Right renal cortex interstitium (tissue), 3 donors: ENCODE measurements at places on chromosomes 5 and 9. TPM values are rescaled to one million over a fixed set of nuclear protein-coding genes. Genes with fewer than 3 reads are reported as not detected.

GRCh38 chr9:110619831-110620230, 40.3 kb upstream of the SVEP1 start:
- DNase-seq: no peak

GRCh38 chr9:22337261-22337660, 109.4 kb upstream of the DMRTA1 start:
- no peak for DNase-seq

GRCh38 chr5:55847837-55848236, 3.3 kb upstream of the IL31RA start:
- DNase-seq: no peak

DNA sequence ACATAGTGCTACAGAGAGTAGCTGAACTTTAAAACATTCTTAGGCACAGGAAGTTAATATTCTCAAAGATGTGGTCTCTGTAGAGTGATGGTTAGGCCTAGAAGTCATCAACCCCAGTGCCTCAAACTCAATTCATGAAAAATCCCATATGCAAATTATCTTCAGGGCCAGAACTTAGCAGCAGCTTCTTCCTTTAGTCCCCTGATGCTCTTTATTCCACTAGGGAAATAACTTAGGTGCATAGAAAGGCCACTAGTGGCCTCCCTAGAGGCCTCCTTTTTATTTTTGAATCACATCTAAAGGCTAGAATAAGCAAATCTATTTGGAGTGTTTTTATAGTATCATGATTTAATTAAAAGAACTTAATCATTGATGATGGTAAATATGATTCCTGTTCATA, 88.3 kb downstream of the GIN1 start:
- no peak for DNase-seq

- no peak for DNase-seq
Measured at GRCh38 chr5:151264113-151264512, 11.1 kb downstream of the GM2A start.

DNA sequence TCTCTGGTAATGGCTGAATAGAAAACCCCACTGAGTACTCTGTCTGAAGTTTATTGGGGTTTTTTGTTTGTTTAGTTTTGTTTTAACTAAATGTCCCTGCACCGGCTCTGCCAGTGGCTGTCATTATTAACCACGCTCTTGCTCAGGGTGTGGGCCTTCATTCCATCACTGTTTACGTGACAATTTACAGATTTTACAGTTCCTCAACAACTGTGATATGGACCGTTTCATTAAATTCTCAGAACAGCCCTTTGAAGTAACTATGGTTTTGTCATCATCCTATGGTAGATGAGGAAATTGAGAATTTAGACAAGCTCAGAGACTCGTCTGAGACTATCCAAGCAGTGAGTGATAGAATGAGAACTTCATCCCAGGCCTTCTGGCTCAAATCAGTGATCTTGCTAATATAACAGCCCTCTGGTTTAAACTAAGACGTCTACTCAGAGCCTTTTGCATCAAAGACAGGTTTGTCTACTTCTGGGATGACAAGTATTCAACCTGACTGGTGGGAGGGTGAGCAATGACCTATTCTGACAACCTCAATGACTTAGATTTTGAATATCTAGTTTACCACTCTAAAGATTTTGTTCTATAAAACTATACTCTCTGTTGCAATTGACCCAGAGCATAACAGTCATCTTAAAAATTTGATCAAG, 77.3 kb upstream of the MAP3K1 start:
- no peak for DNase-seq

DNA sequence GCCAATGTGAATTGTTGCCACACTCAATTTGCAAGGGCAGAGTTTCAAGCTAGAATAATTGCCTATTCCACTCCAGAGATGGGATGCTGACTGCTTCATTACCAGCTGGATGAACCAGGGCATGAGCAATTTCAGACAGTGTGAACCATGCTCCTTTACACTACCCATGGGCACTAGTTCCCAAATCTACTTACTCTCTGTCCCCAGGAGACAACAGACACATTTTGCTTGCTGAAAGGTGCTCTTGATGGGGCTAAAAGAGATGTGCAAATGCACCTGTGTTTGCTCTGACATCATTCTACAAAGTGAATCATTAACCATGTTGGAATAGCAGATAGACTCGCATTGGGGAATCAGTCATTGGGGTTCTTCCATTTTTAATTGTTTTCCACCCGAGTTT, 522.3 kb upstream of the NUDT12 start:
- DNase-seq: no peak

DNA sequence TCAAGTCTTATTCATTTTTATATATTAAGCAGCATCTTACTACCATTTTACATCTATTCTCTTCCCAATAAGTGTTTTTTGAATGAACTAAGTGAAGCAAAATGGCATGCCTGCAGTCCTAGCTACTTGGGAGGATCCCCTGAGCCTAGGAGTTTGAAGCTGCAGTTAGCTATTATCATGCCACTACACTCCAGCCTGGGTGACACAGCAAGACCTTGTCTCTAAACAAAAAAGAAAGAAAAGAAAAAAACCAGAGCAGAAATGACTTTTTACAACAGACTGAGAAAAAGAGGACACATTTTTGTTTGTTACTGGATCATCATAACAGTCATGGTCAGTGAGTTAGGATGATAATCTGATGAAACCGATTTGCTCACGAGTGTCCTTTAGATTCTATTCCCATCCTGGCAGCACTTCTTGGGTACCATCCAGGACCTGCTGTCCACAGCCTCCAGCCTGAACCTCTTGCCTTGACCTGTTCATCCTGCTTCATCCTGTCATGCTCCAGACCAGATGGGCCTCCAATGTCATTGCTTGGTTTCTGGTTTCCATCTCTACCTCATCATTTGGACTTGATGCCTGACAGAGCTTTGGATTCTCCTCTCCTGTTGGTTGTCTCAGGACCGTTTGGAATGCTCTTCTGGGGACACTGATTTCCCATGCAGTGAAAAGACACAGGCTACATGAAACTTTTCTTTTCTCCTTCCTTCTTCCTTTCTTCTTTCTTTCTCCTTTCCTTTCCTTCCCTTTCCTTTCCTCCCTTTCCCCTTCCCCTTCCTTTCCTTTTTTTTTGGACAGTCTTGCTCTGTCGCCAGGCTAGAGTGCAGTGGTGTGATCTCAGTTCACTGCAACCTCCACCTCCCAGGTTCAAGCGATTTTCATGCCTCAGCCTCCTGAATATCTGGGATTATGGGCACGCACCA, 50.1 kb upstream of the GLRX start:
- no peak for DNase-seq

DNA sequence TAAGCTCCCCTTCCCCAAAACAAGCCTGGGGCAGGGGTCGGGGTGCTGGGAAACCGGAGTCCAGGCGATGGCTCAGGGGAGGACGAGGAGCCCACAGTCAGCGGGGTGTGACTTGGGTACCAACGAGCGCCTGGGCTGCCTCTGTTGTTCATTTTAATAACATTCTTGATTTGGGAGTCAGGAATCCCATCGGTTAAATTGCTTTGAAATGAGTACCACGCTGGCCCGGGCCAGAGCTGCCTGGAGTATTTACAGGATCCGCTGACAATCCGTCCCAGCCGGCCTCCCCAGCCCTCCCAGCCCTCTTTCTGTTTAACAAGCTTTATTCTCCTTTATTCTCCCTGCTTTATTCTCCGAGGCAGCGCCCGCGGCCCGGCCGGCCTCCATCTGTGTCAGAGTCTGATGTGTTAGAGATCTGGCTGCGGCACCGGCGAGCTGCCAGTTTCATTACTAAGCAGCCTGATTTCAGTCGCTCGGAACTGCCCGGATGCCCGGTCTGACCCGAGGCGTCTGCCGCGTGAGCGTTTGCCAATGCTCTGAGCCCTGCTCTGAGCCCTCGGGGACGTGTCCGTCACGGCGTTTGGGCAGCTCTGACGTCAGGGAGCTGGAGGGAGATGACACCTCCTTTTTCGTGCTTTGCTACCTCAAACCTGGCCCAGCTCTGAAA, 16.5 kb upstream of the QRFP start:
- DNase-seq: peak; percentile 67

DNA sequence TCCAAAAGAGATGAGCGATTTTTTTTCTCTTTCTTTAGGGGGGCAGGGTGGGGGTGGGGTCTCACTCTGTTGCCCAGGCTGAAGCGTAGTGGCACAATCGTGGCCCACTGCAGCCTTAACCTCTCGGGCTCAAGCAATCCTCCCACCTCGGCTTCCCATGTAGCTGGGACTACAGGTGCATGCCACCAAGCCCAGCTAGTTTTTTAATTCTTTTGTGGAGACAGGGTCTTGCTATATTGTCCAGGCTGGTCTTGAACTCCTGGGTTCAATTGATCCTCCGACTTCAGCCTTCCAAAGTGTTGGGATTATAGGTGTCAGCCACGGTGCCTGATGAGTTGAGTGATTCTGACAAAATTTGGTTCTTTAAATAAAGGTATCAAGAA, 127.0 kb downstream of the ARRDC3 start:
- DNase-seq: no peak

DNA sequence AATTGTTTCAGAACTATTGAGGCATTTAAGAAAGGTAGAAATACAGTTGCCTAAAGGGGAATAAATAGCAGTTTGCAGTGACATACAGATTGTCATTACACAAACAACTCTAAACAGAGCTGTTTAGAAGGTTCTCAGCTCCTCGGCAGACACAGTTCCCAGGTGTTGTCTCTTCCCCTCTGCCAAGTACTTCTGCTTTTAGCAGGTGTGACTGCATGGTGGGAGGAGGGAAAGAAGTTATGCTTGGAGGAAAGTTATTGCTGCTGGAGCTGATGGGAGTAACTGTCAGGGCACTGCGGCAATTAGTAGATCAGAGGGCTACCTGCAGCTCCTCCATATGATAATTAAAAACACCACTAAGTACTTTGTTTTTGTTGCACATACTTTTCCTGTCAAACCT, 14.5 kb downstream of the EDIL3 start:
- DNase-seq: no peak

GRCh38 chr5:123916345-123917121, 404.6 kb downstream of the CSNK1G3 start:
- DNase-seq: peak; percentile 66

DNA sequence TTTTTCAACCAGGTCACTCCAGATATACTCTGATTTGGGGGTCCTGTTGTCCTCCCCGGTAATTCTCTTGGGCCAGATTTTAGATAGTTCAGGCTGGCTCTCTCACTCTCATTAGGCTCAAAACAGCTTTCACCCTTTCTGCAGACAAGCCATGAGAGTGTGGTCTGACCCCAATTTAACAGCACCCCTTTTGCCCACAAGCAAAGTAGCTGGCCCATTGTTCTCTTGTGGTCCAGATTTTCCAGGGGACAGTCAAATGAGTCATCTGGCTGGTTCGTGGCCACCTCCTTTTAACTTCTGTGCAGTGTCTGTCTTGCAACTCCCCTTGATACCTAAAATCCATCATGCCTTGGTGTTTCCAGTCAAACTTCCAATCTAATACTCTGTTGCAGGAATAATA, 16.5 kb downstream of the BHMT2 start:
- no peak for DNase-seq

The UBE2B gene
- 115 TPM for polyA plus RNA-seq

The TOMM5 gene
- 123 TPM for polyA plus RNA-seq

The STING1 gene
- polyA plus RNA-seq: 27.8 TPM

The MZB1 gene
- 0.50 TPM for polyA plus RNA-seq

The TMC1 gene
- 0.55 TPM for polyA plus RNA-seq
